ENCODE measurements at places on chromosomes 5 and 9.

GRCh38 chr5:31194468-31194813, 955 bp downstream of the CDH6 start:
- no peak for DNase-seq

GRCh38 chr9:121206516-121207370, 5.1 kb upstream of the RAB14 start:
- no peak for DNase-seq

DNA sequence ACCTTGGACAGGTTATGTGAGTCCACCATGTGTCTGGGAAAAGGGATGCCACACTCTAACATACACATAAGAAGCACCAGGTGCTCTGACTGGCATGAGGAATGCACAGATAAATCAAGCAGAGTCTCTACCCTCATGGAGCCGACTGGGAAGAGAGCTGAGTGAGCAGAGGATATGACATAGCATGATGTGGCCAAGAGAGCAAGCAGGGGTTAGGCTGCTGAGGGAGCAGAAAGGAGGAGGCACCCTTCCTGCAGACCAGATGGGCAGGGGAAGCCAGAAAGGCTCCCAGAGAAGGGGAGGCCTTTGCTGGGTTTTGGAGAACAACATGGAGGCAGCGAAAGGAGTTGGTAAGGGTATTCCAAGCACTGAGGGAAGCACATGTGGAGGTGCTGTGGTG, 223.1 kb downstream of the GNA14 start:
- no peak for DNase-seq

- no peak for DNase-seq
Observed at GRCh38 chr9:83544002-83544698, 5.9 kb upstream of the FRMD3 start.

- no peak for DNase-seq
Observed at GRCh38 chr9:68822596-68823165, 117.6 kb downstream of the PIP5K1B start.

DNA sequence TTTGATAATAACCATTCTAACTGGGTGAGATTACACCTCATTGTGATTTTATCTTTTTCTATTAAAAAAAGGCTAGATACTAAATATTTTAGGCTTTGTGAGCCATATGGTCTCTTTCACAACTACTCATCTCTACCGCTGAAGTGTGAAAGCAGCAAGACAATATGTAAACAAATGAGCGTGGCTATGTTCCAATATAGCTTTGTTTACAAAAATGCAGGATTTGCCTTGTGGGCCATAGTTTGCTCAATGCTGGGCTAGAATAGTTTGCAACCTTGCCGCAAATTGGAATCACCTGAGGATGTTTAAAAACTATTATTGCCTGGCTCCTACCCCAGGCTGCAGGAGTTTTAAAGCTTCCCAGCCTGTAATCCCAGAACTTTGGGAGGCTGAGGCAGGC, 10.2 kb upstream of the GPR150 start:
- no peak for DNase-seq

DNA sequence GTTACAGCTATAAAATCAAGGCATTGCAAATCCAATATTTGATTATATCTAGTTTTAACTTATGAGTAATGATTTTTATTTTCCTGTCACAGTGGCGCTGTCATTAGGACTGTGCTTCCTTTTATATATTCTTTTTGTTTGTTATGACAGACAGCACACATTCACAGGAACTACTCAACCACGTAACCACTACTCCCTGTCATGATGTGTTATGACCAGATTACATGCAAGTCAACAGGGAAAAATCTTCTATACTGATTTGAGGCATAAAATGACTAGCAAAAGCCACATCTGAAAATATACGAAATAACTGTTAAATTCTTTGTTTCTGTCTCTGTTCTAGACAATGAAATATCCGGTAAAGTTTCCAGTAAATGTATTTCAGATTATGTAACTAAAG, 25.4 kb downstream of the SREK1 start:
- DNase-seq: no peak

- no peak for DNase-seq
Observed at GRCh38 chr9:75775966-75776691, 114.3 kb upstream of the PCSK5 start.

GRCh38 chr5:80955082-80955590, 5.0 kb upstream of the RASGRF2 start:
- DNase-seq: no peak

DNA sequence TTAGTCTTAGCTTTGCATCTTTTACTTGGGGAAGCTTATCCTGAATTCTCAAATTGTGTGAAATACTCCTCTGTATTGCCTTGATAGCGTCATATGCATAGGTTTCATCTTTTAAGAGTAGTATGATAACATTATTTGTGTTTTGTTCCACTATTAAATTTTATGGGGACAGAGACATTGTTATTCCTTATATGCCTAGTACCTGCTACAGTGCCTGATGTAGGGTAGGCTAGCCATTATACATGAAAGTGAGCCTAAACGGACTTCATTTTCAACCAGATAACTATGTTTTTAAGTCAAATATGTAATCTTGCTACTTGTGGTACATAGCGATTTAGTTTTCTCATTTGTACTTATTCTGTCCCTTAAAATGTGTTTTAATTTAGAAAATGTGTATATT, 105.9 kb downstream of the DMXL1 start:
- no peak for DNase-seq

DNA sequence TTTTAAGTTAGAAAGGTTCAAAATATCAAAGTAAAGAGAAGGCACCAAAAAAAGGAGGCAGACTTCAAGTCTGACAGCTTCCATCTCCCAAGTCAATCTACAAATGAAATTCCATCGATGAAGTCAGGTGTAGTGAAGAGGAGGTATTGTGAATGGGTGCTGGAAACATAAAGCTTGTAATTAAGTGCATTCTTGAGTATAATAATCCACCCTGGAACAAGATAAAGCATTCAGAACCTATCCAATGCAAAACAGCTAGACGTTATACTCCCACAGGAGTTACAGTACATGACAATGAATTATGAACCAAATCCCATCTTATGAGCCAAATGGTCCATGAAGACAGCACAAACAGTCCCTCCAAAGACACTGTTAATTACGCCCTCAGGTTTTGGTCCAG, 22.3 kb downstream of the BNC2 start:
- DNase-seq: no peak

DNA sequence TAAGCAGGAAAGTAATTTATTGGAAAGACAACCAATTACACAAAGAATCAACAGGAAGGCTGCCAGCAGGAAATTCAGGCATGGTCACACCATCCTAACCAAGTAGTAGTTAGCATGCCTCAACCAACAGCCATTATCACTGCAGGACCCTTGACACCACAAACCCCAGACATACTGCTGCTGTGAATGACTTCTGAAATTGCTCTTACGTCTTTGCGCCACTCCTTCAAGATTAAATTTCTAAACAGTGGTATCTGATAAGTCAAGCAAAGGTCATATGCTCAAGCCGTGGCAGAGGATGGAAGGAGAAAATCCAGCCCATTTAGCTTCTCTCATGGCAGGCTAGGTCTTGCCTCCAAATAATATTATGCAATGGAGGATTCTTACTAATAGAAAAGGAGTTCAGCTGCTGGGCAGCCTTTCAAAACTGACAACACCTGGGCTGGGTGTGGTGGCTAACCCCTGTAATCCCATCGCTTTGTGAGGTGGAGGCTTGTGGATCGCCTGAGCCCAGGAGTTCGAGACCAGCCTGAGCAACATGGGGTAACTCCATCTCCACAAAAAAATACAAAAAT, 5.0 kb upstream of the PTGER4 start:
- DNase-seq: no peak

DNA sequence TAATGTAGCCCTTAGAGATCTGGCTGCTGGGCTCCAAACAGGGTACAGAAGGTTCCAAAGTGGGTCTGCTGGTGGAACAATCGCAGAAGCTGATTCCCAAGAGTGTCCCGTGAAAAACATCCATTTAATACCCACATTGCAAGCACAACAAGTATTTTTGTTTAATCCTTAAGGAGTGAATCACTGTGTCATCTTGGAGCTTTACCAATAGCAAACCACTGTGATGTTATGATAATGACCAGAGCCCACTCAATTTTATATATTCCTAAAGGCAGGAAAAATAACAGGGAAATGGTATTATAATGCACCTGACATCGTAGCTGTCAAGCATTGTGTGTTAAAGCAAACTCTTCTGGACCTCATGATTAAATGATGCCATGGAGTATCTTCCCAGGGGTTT, 291.9 kb downstream of the FBXL7 start:
- no peak for DNase-seq

- no peak for DNase-seq
Observed at GRCh38 chr5:53253421-53253871, 143.9 kb upstream of the MOCS2 start.

DNA sequence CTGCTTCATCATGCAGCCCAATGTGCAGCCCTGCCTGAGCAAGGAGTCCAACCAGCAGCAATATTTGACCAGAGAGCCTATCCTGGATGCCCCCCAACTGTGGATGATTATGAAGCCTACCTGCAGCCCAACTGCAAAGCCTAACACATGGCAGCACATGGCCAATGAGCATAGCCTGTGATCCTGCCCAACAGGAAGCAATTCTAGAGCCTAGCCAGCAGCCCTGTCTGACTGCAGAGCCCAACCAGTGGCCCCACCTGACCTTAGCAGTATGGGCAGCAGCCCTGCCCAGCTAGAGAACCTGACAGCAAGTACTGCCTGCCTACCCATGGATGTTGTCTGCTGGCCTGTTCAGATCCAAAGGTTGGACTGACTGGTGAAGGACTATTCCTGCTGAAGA, 97.3 kb upstream of the SH3GL2 start:
- DNase-seq: no peak

GRCh38 chr9:98009936-98010335, 26.8 kb downstream of the ANP32B start:
- no peak for DNase-seq

DNA sequence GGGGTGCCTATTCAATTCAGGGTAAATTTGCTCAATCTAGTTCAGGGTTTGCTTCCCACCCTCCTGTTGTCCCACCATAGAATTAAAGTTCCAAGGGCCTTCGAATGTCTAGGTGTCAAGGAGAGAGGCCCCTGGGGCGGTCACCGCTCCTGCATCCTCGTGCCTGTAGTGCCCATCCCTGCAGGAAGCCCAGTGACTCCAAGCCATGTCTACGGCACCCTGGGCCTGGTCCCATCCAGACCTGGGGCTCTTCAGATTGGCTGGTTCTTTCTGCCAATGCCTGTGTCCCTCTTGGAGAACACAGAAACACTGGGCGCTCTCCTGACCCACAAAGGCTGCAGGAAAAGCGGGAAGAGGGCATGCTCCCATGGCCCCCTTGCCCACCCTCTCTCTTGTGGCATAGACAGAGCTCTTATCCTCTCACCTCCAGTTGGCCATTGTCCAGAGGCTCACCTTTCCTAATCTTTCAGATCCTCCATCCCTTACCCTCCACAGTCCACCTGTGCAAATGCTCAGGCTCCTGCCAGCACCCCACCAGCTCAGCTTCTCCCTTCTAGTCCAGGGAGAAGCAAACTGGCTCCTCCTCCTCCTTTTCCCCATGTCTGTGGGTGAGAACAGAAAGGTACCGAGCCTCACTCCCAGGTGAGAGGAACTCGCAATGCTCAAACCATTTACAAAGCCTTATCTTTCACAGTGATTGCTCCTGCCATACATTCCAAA, 253.0 kb upstream of the IRX2 start:
- DNase-seq: no peak

GRCh38 chr9:132978451-132979131, at the start of gene GFI1B:
GFI1B (plus strand) TSS chr9:132978694; CDS start chr9:132986679, 7,985 bp downstream.
- no peak for DNase-seq

GRCh38 chr9:119255116-119255515, 114.1 kb downstream of the BRINP1 start:
- DNase-seq: no peak

- DNase-seq: no peak
Observed at GRCh38 chr5:32572778-32573480, 12.4 kb upstream of the SUB1 start.

GRCh38 chr5:88244686-88245085, 24.0 kb downstream of the TMEM161B start:
- no peak for DNase-seq

DNA sequence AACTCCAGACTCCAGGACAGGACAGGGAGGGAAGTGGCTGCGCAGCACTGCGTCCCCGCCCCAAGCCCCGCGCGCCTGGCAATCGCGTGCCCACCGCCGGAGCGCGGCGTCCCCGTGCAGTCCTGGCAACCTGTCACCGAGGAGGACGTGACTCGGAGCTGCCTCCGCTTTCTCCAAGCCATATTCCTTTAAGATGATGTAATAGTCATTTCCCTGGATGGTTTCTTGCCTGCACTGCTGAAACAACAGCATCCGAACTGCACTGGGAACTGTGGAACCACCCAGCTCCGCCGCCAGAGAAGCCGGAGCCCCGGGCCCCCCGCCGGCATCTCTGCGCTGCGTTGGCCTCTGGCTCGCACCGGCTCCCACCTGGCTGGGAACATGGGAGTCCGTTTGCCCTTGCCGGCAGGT, 34.5 kb downstream of the KCTD16 start:
- DNase-seq: no peak

DNA sequence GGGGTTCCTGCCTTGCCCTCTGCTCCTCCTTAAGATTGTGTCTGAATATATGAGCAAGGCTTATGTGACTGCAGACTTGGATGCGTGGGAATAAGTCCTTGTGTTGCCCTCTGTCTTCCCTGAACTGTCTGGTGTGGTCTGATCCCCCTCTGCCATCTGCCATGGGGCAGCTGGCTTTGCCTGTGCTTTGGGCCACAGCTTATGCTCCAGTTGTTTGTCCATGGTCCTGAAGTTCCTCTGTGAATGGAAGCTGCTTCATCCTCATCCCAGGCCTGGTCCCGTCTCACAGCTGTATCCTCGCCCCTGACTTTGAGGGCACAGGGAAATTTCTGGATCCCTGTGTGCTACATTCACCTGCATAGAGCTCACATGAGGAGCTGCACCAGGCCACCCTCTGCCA, 14.7 kb downstream of the IL31RA start:
- DNase-seq: no peak

GRCh38 chr5:95084757-95085156, 200.1 kb downstream of the MCTP1 start:
- no peak for DNase-seq

DNA sequence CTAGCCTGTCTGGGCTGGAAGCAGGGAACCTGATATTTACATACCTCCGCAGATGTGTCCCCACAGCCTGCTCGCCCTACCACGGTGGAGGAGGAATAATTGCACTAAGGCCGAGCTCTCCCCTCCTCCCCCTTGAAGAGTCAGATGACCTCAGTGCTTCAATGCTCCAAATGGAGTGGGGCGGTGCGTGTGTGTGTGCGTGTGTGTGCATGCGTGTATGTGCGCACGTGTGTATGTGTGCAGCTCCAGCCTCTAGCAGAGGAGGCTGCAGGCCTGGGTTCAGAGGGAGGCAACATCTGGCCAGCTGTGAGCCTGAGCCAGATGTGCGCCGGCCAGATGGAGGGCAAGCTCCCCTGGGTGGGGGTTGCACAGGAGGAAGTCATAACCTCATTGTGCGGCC, 90.5 kb downstream of the NRG2 start:
- DNase-seq: no peak

All from stimulated activated CD4-positive, alpha-beta T cell treated with anti-CD3 and anti-CD28 coated beads, Interleukin-1b, Interleukin-23, amount 100 ng/mL, for 1 hour (primary cell).